ENCODE measurements at places on chromosomes 1 and 21. TPM values are rescaled to one million over a fixed set of nuclear protein-coding genes. Genes with fewer than 3 reads are reported as not detected.

The AKNAD1 gene
- 0.38 TPM for total RNA-seq

The ESPN gene
- under 0.01 TPM for total RNA-seq

The SAMD11 gene
- total RNA-seq = 4.5 TPM

The GJA4 gene
- 0.58 TPM for total RNA-seq

The LAMTOR2 gene
- total RNA-seq = 55.5 TPM

The GPR3 gene
- 0.56 TPM for total RNA-seq

Measured in regular cardiac myocyte (primary cell).